ENCODE measurements at places on chromosomes 3 and 15.

DNA sequence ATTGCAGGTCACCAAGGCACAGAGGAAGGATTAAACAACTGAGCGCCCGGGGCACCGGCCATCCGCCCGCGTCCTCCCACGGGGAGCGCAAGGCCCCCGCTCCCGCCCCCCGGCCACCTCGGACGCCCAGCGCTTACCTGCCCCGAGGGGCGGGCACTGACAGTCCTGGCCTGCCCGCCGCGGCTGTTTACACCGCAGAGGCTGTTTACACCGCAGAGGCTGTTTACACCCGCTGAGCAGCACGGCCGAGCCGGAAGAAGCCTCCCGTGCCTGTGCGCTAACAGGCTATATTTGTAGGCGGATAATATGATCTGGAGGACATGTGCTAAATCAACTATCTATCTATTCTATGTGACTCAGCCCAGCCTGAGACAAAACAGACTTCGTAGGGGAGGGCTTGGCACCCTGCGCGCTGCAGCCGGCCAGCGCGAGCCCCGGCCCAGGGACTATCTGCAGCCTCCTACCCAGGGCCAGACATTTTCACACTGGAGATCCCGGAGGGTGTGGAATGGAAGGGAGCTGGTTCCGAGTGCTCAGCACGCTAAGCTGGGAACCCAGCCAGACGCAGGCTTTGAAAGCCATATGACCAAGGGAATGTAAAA lies at the start of gene LRRC2:
TSS of gene LRRC2 (minus strand) at position 263 of the 602 bp plus-strand sequence. CDS start 14,711 bp downstream, outside the sequence.
- DNase-seq = no peak

- no peak for DNase-seq
Observed at GRCh38 chr3:58998476-58999117, 51.2 kb downstream of the CFAP20DC start.

- no peak for DNase-seq
Observed at GRCh38 chr3:52350981-52351761, 35.1 kb downstream of the DNAH1 start.

DNA sequence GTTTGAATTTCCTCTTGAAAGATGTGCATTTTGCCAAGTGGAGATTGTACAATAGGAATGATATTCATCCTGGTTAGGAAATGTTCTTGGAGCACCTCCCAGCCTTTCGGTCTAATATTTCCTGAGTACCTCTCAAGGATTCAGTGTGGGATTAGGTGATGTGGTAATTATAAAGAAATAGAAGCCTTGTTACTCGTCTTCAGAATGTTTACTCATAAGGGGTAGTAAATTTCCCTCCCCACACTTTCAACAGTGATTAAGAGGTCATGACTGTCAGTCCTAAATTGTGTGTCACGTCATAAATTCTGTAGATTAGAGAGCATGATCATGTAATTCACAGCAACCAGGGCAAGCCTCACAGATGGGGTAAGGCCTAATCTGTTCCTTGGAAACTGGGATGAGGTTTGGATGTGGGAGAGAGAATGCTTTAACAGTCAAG lies 633.1 kb upstream of the TBL1XR1 start:
- DNase-seq = no peak

- no peak for DNase-seq
Observed at GRCh38 chr15:47352217-47352616, 365.1 kb upstream of the SEMA6D start.

DNA sequence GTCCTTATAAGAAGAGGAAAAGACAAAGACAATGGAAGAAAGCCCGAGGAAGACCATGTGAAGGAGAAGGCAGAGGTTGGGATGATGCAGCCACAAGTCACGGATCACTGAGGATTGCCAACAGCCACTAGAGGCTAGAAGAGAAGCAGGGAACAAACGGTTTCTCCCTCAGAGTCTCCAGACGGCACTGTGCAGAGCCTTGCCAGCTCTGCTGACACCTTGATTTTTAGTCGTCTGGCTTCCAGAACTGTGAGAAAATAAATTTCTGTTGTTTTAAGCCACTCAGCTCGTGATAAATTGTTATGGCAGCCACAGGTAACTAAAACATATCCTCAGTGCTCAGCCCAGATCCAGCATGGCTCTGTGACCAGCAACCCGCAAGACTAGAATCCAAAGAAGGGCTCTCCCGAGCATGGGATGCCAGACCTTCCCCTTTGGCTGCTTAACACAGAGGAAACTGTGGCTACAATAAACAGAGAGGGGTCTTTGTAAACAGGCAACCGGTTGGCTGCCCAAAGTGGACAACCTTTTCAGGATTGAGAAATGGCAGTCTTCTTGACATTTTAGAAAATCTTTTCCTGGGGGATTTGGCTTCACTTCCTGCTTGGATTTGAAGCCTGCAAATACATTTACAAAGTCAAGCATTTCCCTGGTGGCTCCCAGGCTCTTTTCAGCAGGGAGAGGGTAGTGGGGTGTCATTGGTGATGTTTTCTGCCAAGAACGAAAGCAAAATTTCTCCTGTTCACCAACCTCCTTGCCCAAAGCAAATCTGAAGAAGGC lies 88.7 kb upstream of the ADPGK start:
- no peak for DNase-seq

- DNase-seq = no peak
Observed at GRCh38 chr3:143502081-143502480, 346.2 kb downstream of the SLC9A9 start.

- DNase-seq = no peak
Observed at GRCh38 chr3:76585794-76586392, 454.0 kb upstream of the ROBO2 start.

DNA sequence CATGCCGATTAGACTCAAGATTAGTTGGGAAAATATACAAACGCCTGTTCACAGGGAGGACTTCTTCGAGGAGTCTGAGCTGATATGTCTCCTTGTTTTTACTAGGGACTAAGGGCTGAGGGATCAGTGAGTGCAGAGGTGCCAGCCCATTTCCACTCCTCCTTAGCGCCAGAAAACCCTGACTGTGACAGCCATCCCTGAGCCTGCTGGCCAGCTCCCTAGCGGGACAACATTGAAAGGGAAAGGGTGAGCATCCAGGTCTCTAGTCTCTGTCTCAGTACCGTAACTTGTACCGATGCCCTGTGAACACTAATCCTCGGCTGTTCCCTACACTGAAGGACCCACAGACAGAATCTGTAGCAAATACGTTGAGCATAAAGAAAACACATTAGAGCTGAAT lies 243.4 kb downstream of the WNT5A start:
- DNase-seq = no peak

Measured in bone marrow (tissue), 2 donors.